Stimulated activated CD4-positive, alpha-beta T cell treated with anti-CD3 and anti-CD28 coated beads, Interleukin-12 subunit alpha, Interleukin-12 subunit beta, amount 100 ng/mL, for 24 hours (primary cell): ENCODE measurements at places on chromosomes 3 and 15.

- DNase-seq, result no peak
Measured at GRCh38 chr3:184168363-184169120, 6.1 kb upstream of the AP2M1 start.

DNA sequence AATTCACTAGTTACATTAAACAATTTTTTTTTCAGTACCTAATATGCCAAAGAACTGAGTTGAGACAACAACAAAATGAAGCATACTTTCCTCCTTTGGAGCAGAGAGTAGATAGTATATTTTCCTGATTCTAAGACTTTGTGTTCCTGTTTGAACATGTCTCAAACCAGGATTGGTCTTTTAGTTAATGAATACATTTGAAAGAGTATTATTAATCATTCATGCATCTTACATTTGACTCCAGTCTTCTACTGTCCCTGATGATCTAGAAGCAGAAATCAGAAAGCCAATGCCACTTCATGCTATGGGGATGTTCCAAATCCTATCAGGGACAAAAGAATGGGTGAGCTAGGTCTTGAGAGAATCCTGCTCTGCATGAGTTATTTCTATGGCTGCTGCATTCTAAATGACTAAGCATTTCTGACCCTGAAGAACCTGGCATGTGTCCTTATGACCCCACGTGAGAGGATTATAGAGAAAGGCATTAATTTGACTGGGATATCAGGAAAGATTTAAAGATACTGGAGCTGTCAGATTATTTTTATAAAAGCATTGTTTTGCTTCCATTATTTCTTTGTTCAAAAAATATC is 32.9 kb upstream of the MBNL1 start:
- DNase-seq, result no peak

DNA sequence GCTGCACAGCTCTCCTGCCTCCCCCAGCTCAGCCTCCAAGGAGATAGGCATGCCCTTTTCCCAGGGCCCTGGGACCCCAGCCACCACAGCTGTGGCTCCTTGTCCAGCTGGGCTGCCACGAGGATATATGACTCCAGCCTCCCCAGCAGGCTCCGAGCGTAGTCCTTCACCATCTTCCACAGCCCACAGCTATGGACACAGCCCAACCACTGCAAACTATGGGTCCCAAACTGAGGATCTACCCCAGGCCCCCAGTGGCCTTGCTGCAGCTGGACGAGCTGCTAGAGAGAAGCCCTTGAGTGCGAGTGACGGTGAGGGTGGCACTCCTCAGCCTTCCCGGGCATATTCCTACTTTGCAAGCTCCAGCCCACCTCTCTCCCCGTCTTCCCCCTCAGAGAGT is 20.5 kb upstream of the APEH start:
- DNase-seq, result no peak

DNA sequence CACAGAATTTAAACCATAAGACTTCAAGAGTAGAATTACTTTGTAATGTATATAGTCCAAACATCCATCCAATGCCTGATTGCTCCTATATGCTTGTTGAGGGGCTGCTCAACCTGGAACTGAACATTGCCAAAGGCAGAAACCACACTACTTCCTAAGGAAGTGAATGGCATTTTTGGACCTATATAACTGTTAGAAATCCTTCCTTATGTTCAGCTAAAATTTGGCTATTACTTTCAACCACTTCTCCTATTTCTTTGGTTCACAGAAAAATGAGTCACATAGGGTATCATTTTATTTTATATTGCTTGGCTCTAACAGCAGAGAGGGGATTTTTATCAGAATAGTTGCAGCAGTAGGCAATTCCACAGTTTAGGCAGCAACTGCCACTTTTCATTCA is 342.1 kb downstream of the SLC9A9 start:
- no peak for DNase-seq

DNA sequence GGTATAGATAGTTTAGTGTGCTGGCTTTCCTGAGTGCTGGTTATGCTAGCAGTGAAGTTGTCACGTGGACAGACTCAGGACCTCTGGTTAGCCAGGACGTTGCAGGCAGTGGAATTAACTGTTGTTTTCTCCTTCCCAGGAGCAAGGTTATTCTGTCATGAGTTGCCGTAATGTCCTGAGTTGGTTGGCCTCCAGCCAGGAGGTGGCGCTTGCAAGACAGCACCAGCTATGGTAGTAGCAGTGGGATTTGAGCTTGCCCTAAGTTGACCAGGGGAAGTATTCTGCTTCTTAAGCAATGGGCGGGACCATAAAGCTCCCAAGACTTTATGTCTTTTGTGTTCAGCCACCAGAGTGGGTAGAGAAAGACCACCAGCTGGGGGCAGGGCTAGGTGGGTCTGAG is 240.7 kb upstream of the DNAJC19 start:
- DNase-seq, result no peak

GRCh38 chr3:45345846-45346580 is 42.4 kb upstream of the LARS2 start:
- DNase-seq, result no peak

GRCh38 chr3:159169828-159170227 is 368.0 kb downstream of the MFSD1 start:
- no peak for DNase-seq

DNA sequence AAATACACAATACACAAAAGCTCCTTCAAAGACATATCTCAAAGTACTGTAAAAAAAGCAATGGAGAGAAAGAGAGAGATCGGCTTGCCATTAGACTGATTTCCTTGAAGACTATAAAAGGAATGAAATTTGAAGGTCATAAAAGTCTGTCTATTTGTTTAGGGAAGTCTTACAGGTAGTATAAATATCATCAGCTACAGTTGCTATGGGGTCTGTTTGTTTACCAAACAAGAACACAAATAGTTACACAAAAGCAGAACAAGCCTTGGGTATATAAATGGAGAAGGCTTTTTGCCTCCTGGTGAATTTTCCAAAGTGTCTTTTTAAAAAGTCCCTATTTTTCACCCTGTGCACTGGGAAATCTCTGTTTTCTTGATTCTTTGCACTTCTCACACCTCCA is 552.3 kb downstream of the FOXP1 start:
- DNase-seq, result no peak

DNA sequence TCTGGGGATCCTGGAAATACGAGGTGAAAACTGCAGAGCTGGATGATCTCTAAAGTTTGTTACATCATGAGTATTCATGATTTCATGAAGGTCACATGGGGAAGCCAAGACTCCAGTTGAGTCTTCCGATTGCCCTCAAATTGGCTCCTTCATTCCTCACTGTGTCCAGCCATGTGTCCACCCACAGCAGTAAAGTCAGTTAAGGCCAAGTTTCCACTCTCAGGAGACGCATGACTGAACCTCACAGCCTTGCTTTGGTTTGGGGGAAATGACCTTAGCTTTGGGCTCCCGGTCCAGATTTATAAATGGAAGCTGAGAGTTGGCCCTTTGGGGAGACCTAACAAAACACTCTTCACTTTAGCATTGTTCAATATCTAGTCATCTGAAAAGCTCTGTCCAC is 289.7 kb upstream of the MCTP2 start:
- DNase-seq, result no peak

- no peak for DNase-seq
Measured at GRCh38 chr3:54625805-54626787, 301.8 kb downstream of the LRTM1 start.

GRCh38 chr15:84552896-84553295 is 47.9 kb upstream of the ZSCAN2 start:
- no peak for DNase-seq

DNA sequence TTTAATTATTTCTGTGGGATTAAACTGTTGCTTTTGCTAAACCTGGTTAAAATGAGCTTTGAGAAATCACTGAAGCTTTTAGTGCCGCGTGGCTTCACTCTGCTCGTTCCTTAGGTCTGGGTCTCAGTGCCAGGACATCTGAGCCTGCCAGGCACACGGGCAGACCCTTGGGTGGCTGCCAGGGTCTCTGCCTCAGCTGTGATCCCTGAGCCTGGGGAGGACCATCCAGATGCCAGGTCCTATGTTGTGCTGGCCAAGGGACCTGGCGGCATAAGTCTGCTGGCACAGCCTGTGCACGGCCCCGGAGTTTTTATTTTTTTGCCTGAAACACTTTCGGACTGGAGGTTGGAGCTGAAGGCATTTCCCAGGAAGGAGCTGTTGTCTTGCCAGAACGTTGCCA is 328.1 kb downstream of the LRTM1 start:
- no peak for DNase-seq

DNA sequence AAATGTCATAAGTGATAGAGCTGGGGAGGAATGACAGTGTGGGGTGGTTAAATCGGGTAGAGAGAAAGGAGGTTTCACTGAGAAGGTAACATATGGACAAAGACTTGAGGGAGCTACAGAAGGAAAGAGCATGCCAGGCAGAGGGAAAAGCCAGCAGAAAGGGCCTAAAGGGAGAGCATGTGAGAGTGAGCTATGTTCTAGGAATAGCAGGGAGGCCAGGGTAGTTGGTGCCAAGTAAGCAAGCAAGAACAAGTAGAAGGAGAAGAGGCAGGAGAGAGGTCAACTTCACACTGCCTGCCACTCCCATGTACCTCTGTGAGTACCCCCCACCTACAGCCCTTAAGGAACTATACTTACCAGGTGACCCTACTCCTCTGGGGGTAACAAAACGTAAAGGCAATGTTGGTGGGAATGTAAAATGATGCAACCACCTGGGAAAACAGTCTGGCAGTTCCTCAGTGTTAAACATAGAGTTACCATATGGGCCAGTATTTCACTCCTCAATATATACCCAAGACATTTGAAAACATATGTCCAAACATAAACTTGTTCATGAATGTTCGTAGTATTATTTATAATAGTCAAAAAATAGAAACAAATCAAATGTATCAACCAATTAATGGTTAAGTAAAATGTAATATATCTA is 67.6 kb downstream of the SFMBT1 start:
- no peak for DNase-seq

DNA sequence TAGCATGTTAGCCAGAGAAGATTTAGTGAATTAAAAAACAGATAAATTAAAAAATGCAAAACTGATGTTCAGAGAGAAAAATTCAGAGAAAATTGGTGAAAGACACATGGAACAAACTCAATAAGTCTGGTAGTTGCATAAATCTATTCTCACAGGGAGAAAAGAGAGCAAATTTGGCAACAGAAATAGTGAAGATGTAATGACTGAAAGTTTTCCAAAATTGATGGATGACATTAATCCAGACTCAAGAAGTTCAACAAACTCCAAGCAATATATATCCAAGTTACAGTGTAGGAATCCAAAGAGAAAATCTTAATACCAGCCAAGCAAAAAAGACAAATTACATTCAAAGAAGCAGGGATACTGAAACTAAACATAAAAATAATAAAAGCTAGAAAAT is 302.7 kb upstream of the ARPP21 start:
- DNase-seq, result no peak

DNA sequence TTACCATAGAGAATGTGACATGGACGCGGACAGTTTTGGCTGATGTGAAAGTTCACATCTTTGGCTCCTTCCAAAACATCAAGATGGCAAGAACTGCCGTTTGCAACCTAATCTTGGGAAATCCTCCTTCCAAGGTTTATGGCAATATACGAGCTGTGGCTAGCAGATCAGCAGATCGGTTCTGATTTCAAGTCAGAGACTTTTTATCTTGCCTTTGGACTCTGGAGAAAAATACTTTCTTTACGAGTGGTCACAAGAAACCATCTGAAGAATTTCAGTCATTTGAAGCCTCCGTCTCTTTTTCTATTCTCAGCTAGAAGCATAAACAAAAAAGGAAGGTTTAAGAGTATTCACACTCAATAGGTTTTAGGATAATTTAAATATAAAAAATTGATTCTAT is 153.5 kb upstream of the MEIS2 start:
- no peak for DNase-seq

GRCh38 chr15:29066838-29067237 is 181.1 kb downstream of the APBA2 start:
- DNase-seq, result no peak

- peak; percentile 59 for DNase-seq
Measured at GRCh38 chr15:76973362-76973743, 21.6 kb upstream of the PSTPIP1 start.

DNA sequence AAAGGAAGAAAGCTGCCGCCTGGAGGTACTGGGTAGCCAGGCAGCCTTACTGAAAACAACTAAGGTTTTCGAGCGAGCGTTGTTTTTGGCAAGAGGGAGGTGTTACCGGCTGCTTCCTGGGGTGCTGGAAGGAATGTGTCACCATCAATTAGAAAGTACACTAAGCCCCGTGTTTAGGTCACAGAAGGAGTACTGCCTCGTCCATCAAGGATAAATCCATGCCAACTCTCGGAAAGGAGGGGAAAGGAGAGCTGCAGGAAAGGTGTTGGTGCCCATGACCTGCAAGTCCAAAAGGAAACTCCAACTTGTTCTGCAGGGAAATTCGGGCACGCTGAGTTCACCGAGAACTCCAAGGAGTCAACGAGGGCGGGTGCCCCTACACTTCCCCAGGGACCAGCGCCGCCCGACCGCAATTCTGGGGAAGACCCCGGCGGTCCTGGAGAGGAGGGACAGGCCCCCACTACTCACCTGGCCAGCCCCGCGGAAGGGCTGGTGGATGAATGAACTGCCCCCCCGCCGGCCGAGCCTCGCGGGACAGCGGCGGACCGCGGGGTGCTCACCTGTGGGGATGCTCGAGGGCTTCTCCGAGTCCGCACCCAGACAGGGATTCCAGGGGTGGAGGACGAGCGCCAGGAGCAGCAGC is 542 bp downstream of the PLOD2 start:
- DNase-seq, result no peak

GRCh38 chr3:137012097-137012501 is 54.3 kb downstream of the IL20RB start:
- DNase-seq, result no peak

DNA sequence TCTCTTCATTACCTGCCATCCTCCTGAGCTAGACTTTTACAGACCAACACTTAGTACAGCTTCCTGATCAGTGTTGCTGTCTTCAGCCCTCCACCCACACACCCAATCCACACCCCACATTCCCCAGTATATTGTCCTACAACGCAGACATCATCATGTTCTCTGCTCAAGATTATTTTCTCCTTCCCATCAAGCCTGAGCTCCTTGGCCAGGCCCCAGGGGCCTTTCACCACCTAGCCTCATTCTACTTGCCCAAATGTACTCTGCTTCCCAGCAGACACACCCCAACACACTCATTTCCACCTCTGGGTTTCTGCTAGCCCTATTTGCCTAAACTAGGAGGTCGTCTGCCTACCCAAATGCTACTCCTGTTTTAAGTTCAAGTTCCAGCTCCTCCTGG is 37.0 kb downstream of the DAPK2 start:
- no peak for DNase-seq

GRCh38 chr15:100001405-100001804 is 268.2 kb upstream of the LYSMD4 start:
- no peak for DNase-seq

GRCh38 chr15:79450648-79451047 is 18.5 kb downstream of the MINAR1 start:
- no peak for DNase-seq

- DNase-seq, result no peak
Measured at GRCh38 chr15:58515807-58516206, 84.0 kb downstream of the LIPC start.

DNA sequence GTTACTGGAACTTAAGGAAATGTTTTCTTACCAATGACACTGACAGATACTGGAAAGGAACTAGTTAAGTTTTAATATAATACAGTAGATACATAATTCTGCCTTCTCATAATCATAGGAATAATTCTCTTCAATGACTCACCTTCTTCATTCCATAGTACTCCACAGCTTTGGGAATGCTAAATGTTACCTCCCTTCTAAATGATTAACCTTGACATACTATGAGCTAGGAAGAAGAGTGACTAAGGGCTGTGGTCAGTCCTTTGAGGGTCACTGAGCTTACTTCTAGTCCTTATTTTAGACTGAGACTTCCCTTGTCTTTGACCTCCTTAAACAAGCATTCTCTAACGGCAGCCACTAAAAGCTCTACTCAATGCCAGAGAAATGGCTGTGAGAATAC is 69.6 kb upstream of the PPIB start:
- DNase-seq, result no peak

- no peak for DNase-seq
Measured at GRCh38 chr3:45140141-45140769, 5.9 kb downstream of the CDCP1 start.
